Substantia nigra (tissue), 51 donors: ENCODE measurements at places on chromosomes 11 and 22.

DNA sequence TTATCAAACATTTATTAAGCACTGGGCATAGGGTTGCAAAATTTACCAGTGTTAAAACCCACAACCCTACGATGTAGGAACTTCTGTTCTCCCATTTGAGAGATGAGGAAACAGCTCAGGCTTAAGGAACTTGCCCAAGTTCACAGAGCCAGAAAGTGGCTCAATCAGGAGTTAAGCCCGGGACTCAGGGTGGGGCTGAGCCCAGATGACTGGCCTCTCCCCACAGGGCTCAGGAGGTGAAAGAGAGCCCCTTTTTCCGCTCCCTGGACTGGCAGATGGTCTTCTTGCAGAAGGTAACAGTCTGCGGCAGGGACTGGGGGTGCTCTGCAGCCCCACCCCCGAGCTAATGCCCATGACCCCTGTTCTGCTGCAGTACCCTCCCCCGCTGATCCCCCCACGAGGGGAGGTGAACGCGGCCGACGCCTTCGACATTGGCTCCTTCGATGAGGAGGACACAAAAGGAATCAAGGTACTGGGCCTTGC lies 5.6 kb upstream of the ANKRD13D start:
- DNase-seq, result no peak

- no peak for DNase-seq
These were observed 104.4 kb downstream of the MPPED2 start for GRCh38 chr11:30481796-30482195.

- DNase-seq, result no peak
These were observed 257.7 kb upstream of the CCDC90B start for GRCh38 chr11:83543706-83544439.

GRCh38 chr22:50673231-50674129 lies 857 bp downstream of the SHANK3 start:
- DNase-seq, result no peak

DNA sequence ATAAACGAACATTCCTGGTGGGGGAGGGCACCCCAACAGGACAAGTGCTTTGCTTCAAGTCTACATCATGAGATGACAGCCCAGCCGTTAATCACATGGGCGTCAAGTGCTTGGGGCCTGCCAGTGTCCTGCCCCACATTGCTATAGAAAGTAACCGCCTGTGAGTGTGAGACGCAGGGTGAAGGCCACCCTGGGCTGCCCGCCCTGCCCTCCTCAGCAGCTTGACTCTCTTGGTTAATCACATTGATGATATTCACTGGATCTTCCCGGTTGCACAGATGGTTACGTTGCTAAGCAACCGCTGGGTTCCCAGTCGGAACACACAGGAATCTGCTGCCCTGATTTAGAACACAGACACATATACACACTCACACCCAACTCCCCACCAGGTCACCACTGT lies 79.3 kb downstream of the CTTN start:
- DNase-seq, result peak; percentile 29

- no peak for DNase-seq
These were observed 45.0 kb upstream of the FIBIN start for GRCh38 chr11:26948881-26949280.

GRCh38 chr22:49524362-49524761 lies 303.3 kb downstream of the BRD1 start:
- DNase-seq, result no peak

DNA sequence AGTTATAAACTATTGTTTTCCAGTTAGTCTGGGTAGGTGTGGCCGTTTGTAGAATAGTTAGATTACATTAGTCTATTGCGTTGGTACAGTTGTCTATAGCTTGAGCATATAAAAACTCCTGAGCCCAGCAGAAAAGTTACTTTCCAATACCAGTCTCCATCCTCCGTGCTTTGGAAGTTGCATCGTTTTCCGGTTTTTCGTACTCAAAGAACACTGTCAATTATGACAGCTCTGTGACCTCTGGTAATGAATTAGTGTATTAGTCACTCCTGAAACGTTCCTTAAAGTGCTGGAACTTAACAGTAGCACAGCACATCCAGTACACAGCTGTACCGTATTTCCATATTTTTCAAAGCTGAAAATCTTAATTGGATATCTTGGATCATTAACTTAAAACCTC lies 808 bp upstream of the MSANTD2 start:
- no peak for DNase-seq

- DNase-seq, result no peak
These were observed 30.1 kb upstream of the CD82 start for GRCh38 chr11:44535191-44535980.

GRCh38 chr11:104443387-104443786 lies 279.4 kb upstream of the PDGFD start:
- no peak for DNase-seq

GRCh38 chr11:131378931-131379330 lies 8.5 kb downstream of the NTM start:
- no peak for DNase-seq

DNA sequence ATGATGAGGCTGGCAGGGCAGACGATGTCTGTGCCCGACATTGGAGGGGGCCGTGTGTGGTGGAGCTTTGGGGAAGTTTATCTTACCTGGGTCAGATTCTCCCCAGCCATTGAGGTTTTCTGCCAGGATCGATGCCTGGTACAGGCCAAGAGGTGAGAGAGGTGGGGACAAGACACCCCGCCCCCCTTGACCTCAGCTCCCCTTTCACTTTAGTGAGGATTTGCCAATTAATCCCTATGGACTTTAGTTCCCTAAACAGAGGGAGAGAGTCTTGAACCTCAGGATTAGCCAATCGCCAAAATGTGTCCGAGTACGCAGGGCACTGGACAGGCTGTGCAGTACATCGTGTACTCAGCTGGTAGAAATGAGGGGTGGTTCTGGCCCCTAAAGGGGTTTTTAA lies 541 bp downstream of the HORMAD2 start:
- no peak for DNase-seq

DNA sequence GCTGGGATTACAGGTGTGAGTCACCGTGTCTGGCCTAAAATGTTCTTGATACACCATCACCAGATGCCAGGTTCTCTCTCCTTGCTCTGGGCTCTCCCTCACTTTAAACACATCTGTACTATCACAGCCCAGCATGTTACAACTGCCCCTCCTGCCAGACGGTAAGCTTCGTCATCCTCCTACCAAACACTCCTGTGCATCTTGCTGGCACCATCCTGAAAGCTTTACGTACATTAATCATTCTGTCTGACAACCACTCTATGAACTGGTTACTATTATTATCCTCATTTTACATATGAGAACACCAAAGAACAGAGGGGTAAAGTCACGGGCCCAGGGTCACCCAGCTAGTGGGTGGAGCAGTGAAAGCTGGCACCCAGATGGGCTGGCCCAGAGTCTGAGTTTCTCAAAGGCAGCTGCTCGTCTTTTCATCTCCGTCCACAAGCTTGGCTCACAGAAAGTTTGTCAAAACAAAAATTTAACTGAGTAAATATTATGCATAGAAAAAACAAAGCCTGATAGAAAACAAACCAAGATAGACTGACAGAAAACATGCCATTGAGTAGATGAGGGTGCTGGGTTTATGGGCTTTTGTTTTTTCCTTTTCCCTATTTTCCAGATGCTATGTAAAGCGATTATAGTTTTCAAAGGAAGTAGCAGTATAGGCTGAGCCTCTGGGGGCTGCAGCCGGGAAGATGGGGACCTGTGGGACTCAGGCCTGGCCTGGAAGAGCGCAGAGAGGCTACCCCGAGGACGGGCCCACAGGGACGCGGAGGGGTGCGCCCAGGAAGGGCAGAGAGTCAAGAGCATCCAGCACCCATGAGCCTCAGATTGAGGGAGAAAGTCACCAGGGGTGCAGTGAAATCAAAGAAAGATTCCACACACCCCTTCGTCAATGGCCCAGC lies 9.5 kb downstream of the PLA2G6 start:
- DNase-seq, result no peak

- no peak for DNase-seq
These were observed 67.4 kb downstream of the ZBTB44 start for GRCh38 chr11:130247319-130247718.

DNA sequence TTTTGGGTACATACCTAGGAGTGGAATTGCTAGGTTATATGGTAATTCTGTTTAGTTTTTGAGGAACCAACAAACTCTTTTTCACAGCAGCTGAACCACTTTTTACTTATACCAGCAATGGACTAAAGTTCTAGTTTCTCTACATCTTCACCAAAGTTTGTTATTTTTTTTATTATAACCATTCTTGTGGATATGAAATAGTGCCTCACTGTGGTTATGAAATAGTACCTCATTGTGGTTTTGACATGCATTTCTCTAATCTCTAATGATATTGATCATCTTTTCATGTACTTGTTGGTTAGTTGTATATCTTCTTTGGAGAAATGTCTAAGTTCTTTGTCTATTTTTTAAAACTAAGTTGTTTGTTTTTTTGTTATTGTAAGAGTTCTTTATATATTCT lies 27.2 kb downstream of the STIM1 start:
- no peak for DNase-seq

DNA sequence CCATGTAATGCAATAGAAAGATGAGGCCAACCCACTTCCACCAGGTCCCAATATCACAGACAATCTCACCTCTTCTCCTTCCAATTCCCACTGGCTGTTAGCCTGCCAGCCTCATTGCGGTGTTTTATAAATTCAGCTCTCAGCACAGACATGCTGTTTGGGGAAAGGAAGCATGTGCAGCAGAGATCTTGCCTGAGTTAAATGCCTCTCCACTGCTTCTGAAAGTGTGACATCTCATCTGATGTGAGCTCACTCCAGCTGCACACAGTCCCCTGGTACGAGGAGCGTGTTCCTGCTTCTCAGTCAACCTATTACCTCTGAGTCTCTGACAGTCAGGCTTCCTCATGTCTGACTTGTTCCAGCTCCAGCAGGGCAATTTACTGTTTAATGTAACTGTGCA lies 122.7 kb upstream of the GUCY1A2 start:
- DNase-seq, result no peak

GRCh38 chr11:78187366-78188285 lies 800 bp downstream of the KCTD21 start:
- no peak for DNase-seq

- no peak for DNase-seq
These were observed 47.8 kb downstream of the PAX6 start for GRCh38 chr11:31763296-31763695.

GRCh38 chr11:26916805-26917204 lies 77.1 kb upstream of the FIBIN start:
- no peak for DNase-seq

DNA sequence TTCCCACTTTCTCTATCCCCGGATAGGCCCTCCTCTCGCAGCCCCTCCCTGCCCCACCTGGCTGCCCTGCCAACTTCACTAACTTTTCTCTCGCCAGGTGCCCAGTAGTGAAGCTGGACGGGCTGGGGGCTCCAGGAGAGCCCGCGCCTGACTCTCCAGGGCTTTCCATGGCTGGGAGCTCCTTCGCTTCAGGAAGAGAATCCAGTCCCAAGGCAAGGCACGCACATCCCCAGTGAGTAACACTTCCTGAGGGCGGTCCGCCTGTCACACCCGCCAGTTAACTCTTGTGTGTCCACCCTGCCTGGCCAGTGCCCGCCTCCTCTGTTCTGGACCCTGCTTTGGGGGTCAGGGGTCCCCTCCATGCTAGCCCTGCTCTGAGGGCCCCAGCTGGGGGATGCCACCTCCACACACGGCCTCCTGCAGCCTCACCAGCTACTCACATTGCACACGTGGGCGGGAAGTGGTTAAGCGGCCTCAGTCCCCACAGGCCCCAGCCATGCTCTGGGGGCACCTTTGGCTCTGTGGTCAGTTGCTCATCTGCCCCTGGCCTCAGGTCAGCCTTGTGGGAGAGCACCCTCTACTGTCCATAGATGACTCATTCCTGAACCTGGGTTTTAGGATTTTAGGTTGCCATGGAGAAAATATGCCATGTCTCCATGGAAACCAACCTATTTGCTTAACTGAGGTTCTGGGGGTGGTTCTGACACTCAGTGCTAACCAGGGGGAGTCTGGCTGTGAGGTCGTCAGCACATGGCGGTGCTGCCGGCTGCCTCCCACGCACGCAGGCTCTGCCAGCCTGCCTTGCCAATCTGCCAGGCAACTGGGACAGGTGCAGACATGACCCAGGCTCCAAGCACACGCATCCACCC lies at the start of gene RIN1:
RIN1 (minus strand) TSS at position 201 of the 869 bp plus-strand sequence; CDS start at position 169, 32 bp downstream.
- DNase-seq, result no peak

- peak; percentile 30 for DNase-seq
These were observed 415.1 kb downstream of the ETS1 start for GRCh38 chr11:128172046-128172878.

DNA sequence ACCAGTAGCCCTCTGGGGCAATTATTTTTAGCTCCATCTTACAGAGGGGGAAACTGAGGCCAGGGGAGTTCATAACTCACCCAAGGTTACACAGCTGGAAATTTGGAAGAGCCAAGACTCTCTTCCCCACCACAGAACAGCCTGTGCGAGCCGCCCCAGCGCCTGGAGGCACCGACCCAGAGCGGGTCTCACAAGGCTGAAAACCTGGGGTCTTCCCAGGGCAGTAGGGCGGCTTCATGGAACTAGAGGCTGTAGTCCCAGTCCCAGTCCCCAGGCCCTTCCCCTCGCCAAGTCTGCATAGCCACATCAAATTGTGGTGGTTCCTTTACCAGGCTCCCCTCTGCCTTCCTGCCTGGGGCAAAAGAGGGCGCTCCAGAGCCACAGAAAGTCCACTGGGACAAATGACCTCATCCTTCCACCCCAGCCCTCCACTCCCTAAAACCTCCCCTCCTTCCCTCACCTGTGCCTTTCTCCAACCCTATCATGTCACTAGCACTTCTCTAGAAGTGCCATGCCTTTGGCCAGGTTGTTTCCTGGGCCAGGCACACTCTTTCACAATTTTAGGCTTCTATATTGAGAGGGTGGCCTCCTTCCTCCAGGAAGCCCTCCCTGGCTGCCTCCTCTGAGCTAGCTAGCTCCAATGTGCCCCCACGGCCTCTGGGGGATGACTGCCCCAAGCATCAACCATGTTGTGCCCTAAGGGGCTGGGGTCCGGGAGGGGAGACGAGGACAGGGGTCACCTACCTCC lies 15.2 kb upstream of the CDC42EP1 start:
- no peak for DNase-seq

- no peak for DNase-seq
These were observed 8.3 kb upstream of the HTR3B start for GRCh38 chr11:113896156-113896879.

DNA sequence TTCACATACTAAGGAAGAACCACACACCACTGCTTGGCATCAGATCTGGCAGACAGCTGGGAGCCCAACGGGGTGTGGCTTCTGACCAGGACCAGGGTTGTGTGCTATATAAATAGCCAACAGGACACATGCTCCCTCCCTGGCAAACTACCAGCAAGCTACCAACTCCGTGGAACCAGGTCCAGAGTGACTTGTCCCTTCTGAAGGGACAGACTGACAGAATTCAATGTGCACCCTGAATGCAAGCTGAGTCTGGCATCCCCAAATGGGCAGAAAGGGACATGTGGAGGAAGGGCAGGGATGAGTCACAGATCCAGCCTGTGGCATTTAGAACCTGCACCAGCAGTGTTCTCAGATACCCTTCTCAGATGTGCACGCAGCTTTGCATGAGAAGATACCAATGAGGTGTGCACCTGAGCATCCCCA lies 92.9 kb downstream of the MICAL3 start:
- DNase-seq, result no peak
